ENCODE measurements at places on chromosomes 3 and 15.

GRCh38 chr3:8734908-8735307 is 1.3 kb downstream of the CAV3 start:
- DNase-seq, result no peak

DNA sequence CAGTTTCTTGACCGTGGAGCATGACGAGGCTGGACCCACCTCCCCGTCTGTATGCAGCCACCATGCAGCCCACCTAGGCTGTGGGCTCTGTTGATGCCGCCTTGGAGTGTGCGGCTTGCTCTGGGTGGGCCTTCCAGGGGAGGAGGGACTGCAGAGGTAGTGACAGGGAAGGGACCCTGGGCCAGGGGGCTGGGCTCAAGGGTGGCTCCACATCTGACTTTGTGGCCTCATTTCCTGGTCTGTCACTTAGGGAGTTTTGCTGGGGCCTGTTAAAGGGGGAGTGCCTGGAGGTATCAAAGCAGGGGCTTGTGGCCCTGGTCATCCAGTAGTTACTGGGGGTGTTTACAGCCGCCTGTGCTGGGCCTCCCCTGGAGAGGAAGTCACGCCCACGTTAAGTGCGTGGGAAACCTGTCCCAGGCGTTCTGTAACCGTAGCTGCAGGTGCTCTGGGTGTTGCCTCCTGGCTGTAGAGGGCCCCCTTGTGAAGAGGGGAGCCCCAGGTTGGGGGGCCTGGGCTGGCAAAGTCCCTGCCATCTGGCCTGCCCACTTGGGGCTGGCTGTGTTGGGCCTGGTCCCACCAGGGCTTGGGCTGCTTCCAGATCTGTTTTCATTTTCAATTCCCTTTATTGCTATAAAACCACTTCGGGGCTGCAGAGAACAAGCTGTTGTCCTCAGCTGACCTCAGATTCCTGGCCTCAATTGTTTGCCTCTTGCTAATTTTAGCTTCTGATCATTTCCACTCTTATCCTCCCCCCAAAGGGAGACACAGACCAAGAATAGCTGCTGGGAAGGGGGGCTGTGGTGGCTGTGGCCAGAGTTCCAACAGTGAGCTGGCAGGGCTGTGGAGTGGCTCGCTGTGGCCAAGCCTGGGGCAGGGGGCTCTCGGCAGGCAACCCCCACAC is 26.5 kb downstream of the KLF13 start:
- no peak for DNase-seq

- DNase-seq, result no peak
Measured at GRCh38 chr3:172776049-172776717, 25.7 kb downstream of the ECT2 start.

GRCh38 chr3:159030138-159030670 is 228.3 kb downstream of the MFSD1 start:
- DNase-seq, result no peak

DNA sequence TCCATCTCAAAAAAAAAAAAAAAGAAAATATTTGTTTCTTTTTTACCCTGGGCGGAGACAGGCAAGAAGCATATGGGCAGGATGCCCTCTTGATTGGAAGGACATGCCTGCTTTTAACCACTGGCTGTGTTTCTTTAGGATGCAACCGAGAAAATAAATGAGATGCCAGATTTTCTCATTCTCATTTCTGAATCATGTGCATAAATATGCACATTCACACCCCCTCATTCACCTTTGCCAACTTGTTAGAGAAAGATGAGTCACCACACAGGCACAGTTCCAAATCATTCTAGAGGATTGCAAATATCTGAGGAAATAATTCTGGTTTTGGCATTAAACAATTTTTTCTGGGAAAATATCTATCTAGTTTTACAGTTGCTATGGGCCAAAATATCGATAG is 3.3 kb downstream of the LIPH start:
- no peak for DNase-seq
